ENCODE measurements at places on chromosomes 4 and X.

GRCh38 chr4:1971456-1972200 lies 37.1 kb downstream of the NELFA start:
- DNase-seq: no peak

DNA sequence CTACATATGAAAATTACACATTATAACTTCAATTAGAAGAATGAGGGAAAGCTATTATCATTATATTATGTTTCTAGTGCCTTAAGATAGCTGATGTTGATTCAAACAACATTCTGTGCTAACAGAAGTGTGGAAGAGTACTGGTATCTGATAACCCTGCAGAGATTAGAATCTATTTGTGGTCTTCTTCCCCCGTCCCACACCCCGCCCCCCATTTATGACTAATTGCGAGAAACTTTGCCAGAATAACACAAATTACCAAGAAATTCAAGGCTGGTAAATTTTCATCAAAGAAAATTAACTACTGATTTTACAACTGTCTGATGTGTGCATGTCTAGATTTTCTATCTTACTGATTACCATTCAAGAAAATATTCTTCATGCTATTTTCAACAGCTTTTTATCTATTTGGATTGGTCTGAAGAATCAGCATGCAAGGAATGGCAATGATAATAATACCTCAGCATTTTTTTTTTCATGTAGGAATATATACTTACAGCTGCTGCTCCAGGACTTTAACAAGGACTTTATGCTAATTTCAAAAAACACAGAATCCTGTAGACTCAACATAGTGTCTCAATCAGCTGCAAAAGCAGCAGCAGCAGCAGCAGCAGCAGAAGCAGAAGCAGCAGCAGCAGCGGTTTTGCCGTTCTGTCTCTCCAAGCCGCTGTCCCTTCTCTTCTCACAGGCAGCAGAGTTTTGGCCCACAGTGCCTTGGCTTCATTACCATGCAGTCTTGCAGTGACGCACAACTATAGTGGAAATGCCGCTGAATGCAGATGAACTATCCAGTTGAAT lies 126.7 kb downstream of the FRYL start:
- DNase-seq: no peak

DNA sequence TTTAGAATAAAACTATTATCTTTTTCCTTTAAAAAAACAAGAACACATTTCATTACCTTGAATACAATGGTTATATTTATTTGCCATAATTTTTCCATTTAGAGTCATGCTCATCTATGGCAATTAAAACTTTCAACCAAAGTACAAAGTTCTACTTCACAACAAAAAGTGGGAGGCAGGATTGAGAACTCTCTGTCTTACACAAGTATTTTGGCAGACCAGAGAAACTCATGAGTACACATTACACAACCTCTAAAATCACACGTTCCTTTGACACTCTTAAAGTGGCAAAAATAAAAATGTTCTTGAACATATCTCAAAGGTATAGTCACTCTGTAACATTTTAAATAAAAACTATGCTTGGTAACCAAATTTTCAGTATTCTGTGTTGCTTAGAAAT lies 213.4 kb downstream of the IL15 start:
- no peak for DNase-seq

- no peak for DNase-seq
These were observed 215.0 kb downstream of the IL15 start for GRCh38 chr4:141851246-141851891.

- DNase-seq: no peak
These were observed 66.1 kb downstream of the DCHS2 start for GRCh38 chr4:154425514-154425913.

DNA sequence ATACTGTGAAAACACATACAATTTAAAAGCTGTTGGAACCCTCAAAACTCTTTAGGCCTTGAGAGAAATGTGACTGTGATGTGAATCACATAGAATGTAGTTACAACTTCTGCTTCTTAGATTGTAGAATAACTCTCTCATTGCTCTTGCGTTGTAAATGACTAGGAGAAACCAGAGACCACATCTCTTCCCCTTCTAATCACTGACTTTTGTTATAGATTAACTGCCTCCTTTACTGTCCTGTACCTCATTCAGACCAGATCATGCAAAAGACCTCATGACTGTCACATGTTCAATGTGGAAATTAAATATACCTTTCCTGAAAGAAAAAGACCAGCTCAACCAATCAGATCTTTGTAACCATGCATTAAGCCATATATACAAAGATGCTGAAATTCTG lies 43.2 kb upstream of the NEIL3 start:
- DNase-seq: no peak

DNA sequence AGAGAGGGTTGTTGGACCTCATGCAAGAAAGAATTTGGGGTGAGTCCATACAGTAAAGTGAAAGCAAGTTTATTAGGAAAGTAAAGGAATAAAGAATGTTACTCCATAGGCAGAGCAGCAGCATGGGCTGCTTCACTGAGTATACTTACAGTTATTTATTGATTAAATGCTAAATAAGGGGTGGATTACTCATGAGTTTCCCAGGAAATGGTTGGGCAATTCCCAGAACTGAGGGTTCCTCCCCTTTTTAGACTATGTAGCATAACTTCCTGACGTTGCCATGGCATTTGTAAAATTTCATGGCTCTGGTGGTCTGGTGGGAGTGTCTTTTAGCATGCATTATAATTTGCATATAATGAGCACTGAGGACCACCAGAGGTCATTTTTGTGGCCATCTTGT lies 16.7 kb downstream of the PPP4R3C start:
- DNase-seq: no peak

GRCh38 chr4:174669270-174669669 lies 147.0 kb upstream of the HPGD start:
- peak; percentile 59 for DNase-seq

DNA sequence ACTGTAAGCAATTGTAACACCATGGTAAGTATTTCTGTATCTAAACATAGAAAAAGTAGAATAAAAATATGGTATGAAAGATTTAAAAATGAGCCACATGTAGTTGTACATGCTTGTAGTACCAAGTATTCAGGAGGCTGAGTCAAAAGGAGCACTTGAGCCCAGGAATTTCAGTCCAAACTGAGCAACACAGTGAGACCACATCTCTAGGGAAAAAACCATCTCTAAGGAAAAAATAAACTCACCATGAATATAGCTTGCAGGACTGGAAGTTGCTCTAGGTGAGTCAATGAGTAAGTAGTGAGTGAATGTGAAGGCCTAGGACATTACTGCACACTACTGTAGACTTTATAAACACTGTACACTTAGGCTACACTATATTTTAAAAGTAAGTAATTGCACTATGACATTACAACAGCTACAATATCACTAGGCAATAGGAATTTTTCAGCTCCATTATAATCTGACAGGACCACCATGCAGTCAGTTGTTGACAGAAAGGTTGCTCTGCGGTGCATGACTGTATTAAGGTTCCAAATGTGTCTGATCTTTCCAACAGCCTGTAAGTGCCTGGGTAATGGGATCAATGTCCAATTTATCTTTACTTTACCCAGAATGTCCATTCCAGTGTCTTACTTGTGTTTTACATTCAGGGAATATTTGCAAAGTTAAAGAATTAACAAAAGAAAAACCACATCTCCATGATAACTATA lies 28.9 kb upstream of the LRBA start:
- DNase-seq: no peak

GRCh38 chr4:67204441-67204840 lies 340.9 kb downstream of the CENPC start:
- no peak for DNase-seq

- DNase-seq: no peak
These were observed 1.9 kb upstream of the FAM9C start for GRCh38 chrX:13046141-13046855.

DNA sequence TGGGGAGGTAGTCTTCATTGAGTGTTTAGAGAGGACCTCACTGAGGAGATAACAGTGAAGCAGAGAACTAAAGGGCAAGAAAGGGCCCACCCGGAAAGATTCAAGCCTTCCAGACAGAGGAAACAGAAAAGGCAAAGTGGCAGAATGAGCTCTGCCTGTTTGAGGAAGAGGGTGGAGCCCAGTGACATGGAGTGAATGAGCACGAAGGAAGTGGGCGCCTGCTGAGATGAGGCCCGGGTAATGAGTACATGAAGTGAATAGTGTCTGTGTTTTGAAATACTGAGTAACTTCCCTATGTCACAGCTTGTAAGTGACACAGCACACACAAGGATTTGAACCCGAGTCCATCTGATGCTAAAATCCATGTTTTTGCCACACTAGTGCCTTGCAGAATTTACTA lies 32.5 kb upstream of the TLR2 start:
- DNase-seq: no peak

GRCh38 chr4:133147921-133148689 lies 989 bp upstream of the PCDH10 start:
- DNase-seq: no peak

Data from AG09319 (cell line).